ENCODE measurements at places on chromosomes 12 and 14.

- no peak for DNase-seq
Measured at GRCh38 chr14:47674543-47675465, 601 bp downstream of the MDGA2 start.

DNA sequence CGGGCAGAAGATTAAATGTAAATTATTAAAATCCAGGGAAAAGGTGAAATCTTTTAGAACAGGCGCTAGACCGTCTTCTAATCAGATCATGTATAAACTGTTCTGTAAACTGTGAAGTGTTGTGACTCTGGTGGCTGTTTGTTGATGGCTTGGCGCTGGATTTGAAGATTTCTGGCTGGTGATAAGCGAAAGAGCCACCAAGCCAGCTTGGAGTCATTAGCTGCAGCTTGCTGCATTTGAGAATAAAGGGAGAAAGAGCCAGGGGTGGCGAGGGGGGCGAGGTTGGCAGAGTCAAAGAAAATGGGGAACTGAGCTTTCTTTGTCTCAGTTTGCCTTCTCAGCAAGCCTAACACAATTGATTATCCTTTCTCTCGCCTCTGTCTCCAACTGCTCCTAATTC, 8.0 kb downstream of the SYNDIG1L start:
- no peak for DNase-seq

- DNase-seq = no peak
Measured at GRCh38 chr12:94971923-94972322, 31.6 kb downstream of the NDUFA12 start.

- no peak for DNase-seq
Measured at GRCh38 chr12:120453977-120454376, 7.7 kb downstream of the GATC start.

DNA sequence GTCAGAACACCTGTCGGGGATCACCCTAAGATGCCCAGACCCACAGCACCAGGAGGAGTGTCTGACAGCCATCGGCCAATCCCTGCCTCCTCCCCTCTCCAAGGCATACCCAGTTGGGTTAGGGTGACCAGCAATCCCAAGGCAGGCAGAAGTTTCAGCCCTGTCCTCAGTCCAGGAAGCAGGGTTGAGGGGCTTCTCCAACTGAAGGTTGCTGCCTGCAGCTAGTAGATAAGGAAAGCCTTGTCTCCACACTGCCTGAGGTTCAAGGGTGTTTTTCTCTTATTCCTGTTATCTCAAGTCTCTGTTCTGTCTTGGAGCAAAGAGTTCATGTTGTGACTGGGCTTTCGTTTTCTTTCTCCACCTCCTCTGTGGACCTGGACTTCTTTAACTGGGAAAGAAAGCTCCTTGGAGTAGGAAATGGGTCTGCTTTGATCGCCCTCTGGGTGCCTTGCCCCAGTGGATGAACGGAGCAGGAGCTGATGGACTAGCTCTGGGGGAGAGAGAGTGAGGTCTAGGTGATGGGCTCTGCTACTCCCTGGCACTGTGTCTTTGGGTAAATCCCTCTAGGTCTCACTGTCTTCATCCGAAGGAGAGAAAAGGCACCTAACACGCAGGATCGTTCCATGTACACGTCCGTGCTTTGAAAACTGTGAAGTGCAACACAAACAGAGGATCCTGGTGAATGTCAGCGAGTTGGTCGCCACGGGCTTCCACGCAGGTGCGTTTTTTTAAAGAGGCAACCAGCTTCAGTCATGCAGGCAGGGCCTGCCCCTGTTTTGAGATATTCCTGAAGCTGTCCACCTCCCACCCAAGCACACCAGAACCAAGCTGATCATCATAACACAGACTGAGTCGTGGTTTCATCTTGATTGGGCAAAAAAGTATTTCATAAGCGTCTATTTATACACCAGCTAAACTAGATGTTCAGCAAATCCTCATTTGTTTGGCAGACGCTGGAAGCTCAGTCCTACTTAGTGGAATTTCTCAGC, 52.5 kb upstream of the FOXN3 start:
- no peak for DNase-seq

DNA sequence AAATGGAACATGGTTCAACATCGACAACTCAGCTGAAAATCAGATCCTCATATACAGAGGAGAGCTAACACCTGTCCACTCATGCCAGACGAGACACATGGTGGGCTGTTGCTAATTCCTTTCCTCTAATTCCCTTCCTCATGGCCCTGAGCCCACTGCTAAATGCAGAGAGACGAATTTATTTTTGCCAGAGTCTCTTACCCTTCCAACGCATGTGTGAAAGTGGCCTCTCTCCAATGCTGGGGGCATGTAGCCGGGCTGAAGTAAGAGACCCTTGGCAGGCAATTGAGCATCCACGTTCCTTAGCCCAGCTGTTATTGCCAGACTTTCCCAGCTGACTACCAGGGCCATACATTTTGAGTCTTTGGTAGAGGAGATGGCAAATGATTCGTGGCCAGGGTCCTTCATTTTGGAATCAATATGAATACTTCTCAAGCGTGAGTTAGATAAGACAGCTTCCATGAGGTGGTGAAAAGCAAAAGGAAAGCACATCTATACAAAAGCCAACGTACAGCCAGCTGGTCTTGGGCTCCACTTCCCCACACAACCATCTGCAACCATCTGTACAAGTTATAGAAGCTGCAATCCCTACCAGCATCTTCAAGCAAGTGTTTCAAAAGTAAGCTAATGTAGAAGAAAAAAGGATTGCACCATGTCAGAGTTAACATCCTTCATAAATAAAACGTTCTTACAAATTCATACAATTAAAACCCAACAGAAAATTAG, 28.6 kb downstream of the CORO1C start:
- DNase-seq = no peak

GRCh38 chr14:51139121-51139681, 44.3 kb upstream of the TRIM9 start:
- no peak for DNase-seq

- DNase-seq = no peak
Measured at GRCh38 chr12:95790917-95791849, 619 bp upstream of the NTN4 start.

- no peak for DNase-seq
Measured at GRCh38 chr12:100437038-100437841, 36.4 kb upstream of the NR1H4 start.

- DNase-seq = no peak
Measured at GRCh38 chr14:60757567-60758002, 23.0 kb downstream of the MNAT1 start.

GRCh38 chr14:96088911-96089310, 49.7 kb downstream of the C14orf132 start:
- DNase-seq = no peak

- DNase-seq = no peak
Measured at GRCh38 chr12:108484431-108484830, 30.6 kb upstream of the FICD start.

DNA sequence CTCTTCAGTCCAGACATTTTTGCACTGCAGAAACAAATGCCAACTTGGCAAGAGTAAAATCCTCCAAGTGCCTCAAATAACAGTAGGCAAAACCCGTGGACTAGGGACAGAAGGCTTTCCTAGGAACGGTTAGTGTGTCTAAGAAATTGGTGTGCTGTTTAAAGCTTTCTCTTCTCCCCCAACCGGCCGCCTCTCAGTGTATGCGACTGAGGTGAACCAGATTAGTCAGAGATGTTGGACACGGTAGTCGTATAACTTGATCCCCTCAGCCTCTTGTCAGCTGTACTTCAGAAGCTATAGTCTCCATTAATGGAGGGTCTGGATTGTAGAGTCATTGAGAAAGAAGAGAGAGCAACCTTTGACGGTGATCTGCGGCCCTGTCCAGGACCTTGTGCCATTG, 21.7 kb downstream of the PPFIBP1 start:
- no peak for DNase-seq

- no peak for DNase-seq
Measured at GRCh38 chr14:64841772-64842750, 37.6 kb downstream of the SPTB start.

GRCh38 chr12:47367912-47368537, 288.3 kb upstream of the AMIGO2 start:
- DNase-seq = no peak

DNA sequence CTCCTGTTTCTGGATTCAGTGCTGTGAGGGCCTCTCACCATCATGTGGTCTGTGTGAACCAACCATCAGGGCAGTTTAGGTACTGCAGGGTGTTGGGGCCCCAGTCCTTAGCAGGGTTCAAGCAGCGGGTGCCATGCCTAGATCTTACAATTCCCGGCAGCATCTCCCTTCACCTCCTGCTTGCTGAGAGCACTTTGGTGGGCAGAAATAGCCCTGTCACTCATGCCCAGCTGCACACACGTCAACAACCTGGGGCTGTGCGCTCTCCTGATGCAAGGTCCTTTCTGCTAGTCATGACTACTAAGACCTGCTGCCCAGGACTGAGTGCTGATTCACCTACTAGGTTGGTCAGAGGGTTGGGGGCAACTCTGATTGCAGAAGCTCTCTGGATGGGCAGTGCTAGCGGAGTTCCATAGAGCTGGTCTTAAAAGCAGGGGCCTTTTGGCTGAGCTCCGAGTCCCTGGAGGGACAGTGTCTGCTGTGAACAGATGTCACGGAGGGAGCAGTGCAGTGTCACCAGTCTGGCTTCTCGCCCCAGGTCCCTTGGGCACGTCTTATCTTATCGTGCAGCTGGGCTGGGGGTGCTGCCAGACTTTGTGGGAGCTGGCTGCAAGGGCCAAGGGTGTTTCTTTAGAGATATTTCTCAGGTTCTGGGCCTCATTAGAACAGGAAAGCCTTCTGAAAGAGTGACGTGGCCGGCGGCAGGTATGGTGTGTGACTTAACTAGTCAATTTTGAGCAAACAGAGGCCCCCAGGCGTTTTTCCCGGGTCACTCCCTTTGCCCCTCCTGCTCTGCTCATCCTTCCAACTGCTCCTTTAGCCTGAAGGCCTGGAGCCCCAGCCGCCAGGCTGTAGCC, 71.8 kb downstream of the NINJ2 start:
- no peak for DNase-seq

GRCh38 chr12:25376985-25377384, 126.3 kb upstream of the KRAS start:
- no peak for DNase-seq

- DNase-seq = no peak
Measured at GRCh38 chr14:65042296-65042695, 55.6 kb downstream of the FNTB start.

GRCh38 chr12:92462527-92462926, 240.3 kb upstream of the PLEKHG7 start:
- DNase-seq = no peak

DNA sequence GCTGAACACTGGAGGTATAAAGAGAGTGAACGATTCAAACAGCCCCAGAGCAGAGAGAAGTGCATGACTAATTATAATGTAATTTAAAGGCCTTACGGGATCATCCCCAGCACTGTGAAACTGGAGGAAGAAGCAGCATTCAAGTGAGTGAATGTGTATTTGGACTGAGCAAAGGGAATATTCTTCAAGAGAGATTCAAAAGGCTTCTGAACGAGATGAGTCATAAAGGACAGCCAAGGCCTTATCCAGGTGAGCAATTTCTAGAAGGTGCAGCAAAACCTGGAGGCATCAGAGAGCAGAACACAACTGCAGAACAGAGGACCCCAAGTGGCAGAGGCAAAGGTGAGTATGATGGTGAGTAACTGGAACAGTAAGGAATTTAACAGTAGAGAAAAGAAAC, 127.2 kb downstream of the BCAT1 start:
- no peak for DNase-seq

GRCh38 chr14:104933746-104934733, 9.4 kb downstream of the PLD4 start:
- no peak for DNase-seq

DNA sequence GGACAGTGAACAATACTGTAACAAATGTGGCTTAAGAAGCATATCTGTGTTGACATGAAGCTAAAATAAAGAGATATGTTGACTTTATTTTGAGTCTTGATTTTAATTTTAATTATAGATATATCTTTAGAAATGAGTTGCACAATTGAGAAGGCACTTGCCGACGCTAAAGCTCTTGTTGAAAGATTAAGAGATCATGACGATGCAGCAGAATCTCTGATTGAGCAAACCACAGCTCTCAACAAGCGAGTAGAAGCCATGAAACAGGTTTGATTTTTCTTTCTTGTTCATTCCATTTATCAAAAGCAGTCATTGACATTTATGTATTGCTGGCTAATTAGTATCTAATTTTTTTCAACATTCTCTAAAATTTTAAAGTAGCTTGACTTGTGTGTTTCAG, 15.8 kb downstream of the FGFR1OP2 start:
- no peak for DNase-seq

DNA sequence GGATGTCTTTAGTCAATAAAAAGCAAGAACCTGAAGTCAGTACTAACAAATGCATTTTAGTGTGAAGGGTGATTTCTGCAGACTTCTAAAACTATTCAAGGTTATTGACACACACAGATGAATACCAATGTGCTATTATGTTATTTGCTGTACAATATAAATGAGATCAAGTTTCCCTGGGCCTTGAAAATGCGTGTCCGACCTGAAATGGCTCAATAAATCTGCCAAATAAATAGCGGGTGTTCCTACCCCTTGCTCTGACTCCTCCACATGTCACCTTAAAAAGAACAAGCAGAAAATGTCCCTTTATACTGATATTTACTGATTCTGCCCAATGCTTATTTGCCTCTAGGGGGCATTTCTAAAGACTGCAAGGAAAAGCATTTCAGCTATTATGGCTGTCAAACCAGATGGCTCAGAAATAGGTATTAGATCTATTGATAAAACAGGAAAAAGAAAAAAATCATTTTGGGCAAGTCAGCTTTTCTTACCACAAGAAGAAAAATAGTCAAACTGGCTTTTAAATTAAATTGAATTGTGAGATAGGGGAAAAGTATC, 367.3 kb upstream of the KITLG start:
- DNase-seq = no peak

DNA sequence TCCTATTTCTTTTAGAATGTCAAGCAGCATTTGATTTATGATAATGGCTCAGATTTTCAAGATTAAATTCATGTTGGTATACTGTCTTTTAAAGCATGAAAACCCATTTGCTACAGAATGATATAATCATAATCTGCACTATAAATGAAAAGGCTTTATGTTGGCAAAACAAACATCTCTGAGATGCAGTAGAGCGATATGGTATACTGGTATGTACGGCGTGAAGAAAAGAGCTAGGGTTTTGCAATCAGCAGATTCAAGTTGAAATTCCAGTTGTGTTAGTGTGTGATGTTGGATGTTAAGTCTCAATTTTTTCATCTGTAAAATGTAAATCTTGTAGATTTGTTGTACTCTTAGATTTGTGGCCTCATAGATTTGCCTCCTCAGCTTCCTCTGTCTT, 53.2 kb upstream of the DYRK2 start:
- DNase-seq = no peak

DNA sequence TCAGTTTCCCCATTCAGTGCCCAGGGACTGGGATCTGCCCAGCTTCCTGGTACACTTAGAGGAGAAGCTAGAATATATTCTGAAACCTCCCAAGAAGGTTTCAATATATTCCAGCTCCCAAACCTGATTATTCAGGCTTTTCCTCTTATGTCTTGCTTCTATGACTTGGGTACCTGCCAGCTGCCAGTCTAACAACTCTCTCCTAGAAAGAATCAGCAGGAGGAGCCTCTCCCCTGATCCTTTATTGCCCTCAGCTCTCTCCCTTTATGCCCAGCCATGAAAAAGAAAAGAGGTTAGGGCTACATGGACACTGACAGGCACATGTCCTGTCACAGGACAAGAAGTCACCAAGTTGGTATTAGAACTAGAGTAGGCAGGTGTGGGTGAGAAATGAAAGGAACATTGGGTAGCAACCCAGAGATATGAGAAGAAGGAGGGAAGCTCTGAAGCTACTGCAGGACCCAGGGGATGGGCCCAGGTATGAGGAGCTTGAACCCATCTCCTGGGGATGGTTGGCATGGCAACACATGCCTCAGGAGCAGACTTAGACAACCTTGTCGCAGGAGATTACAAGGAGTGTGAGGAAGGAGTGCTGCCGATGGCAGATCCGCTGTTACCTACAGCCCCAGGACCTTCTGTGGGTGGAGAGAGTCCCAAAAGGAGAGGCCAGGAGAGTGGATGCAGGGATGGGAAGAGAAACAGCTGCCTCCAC, 2.0 kb upstream of the CACNB3 start:
- DNase-seq = no peak

Data from stimulated activated CD4-positive, alpha-beta T cell treated with anti-CD3 and anti-CD28 coated beads, Interleukin-1b, Interleukin-23, amount 100 ng/mL, for 1 hour (primary cell).